Stimulated activated CD4-positive, alpha-beta T cell treated with anti-CD3 and anti-CD28 coated beads, Interleukin-15, amount 100 ng/mL, for 1 hour (primary cell): ENCODE measurements at places on chromosomes 3 and 15.

DNA sequence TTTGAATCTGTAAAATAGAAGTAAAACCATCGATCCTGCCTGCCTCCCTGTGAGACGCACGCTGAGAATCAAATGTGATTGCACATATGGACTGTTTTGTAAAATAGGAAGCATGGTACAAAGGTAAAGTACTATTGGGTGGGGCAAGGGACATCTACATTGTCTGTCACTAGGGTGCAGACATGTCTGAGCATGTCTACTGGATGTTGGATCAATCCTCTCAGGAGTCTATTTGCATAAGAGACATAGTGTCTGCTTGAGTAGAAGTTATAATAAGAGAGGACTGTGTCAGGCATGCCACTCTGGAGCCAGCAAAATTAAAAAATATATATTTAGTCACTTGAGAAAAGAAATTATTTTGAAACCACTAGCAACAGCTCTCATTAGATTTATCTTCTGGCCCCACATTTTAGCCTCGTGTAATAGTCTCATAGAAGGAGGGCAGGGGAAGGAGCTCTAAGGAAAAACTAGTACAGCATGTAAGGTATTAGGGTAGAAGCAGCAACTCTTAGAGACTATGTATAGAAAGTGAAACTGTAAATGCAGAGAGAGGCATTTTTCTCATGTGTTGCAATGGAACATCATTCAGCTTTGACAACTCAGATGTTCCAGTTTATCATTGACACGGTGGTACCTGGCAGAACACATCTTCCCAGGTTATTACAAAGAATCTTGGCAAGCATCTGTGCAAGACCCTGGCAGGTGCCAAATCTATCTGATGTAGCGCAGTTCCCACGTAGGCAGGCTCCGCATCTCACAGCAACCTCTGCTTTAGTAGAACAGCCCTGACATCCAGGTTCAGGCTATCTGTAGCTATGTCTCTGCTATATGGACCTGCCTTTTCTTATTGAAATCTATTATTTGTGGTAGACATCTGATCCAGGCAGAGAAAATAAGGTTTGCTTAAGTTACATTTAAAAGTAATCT is 85.2 kb upstream of the CHL1 start:
- DNase-seq = no peak

- DNase-seq = no peak
Measured at GRCh38 chr15:85408270-85408746, 27.9 kb downstream of the AKAP13 start.

DNA sequence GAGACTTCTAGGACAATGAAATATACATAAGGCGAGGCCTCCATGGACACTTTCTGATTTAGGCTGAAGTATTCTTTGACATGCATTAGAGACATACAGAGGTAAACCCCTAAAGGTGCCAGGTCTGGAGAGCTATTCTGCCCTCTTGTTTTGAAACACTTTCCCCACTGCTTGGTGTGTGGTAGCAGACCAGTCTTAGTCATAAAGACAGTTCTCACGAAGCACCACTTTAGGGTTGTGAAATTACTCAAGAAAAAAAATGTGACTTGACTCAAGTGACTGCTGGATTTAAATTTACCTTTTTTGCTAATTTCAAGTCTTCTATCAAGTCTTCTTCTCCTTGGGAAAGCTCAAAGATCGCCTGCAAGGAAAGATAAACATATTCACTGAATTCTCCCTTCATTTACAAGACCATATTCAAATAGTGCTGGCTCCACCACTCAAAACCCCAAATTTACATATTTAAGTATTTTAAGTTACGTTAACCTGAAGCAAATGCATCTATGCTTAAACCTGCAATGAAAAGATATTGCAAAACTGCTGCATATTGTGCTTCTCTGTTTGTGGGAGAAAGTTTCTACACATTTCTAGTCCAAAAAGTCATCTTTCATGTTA is 48.4 kb downstream of the ARHGEF3 start:
- no peak for DNase-seq

GRCh38 chr3:146505516-146505915 is 36.2 kb upstream of the PLSCR2 start:
- no peak for DNase-seq

DNA sequence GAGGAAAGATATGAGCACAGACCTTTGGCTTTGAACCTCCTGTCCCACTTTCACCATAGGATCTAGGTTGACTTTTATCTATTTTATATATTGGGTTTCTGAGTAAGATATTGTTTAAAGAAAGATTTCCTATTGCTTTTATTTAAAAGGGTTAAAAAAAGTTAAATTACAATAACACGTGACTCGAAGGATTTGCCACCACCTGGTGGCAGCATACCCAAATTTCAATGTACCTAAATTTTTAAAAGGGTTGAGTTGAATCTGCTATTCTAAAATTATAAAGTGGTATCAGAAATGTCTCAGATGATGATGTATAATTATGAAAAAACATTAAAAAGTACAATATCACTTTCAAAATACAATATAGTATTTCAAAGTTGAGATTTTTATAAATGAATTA is 368.4 kb downstream of the MECOM start:
- no peak for DNase-seq
